Activated gamma-delta T cell (primary cell): ENCODE measurements at places on chromosomes 7 and 10.

- no peak for DNase-seq
Measured at GRCh38 chr7:4299431-4299830, 382.7 kb upstream of the FOXK1 start.

DNA sequence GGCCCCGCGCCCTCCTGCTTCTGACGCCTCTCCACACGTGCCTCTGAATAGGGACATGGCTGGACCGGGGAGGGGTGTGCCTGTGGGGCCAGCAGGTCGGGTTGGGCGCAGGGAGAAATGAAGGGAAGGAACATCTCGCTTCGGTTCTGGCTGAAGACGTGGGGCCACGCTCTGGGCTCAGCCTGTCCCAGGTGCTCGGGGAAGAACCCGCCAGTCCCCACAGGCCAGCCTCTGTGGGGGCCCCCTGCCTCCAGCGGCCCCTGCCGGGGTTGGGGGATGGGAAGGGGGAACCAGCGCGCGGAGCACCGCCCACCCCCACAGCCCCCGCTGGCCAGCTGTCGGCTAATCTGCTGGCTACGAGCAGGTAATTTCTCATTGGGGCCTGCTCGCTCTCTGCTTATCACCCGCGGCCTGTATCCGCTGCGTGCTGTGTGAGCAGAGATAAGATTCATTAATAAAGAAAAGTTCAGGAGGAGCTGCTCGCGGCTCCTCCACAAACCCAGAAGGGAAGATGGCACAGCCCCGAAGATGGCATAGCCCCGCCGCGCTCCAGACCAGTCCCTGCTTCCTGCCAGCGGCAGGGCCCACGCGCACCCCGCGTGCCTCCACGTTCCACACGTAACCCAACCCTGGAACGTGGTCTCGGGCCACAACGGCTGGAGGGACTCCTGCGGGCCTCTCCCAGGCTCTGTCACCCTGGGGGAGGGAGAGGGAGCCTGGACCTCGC lies 186.2 kb downstream of the ELFN1 start:
- no peak for DNase-seq

DNA sequence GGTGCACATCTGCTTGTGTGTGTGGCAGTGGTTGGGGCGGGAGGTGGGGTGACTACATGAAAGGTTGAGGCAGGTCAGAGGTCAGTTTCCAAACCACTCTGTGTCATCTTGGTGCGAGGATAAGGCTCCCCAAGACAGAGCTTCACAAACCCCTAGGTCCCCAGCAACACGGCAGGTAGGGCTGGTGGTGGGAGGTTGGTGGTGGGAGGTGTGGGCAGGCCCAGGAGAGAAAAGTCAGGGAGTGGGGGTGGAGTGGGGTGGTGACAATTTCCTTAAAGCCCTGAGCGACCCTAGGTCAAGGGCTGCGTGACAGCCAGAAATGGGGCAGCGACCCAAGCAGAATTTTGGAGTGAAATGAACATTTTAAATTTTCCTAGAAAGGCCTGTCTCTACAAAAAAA lies 1.6 kb upstream of the STRA8 start:
- no peak for DNase-seq

DNA sequence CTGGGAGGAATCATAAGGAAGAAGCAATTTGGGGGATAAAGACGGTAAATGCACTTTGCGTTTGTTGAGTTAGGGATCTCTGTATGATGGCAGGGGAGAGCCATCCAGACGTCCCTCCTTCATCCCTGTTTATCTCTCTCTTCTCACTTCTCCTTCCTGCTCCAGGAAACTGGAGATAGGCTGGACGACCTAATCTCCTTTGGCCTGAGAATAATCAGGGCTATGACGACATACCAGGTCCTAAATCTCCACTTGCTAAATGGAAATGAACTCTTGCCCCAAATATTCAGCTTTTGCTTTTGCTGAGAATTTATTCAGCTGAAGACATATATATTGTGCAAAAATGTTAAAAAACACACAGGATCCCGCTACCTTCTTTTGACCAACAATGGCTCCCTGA lies 182.9 kb upstream of the INHBA start:
- DNase-seq: no peak

GRCh38 chr10:88810196-88810961 lies 7.8 kb downstream of the LIPM start:
- no peak for DNase-seq

GRCh38 chr7:20359341-20359963 lies 28.8 kb downstream of the ITGB8 start:
- no peak for DNase-seq

DNA sequence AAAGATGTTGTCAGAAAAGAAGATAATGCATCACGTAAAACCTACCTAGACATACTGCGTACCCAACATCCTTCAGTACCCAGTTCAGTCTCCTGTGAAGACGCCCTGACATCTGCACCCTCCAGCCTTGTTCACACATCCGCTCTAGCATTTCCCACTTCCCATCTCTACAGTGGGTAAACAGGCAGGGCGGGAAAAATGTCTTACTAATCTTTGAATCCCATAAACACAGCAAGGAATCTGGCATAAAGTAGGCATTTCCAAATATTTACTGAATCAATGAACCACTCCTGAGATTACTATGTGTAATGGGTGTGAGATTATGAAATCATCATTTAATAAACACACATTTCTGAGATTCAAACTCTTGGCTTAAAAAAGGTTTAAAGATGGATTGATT lies 132.8 kb downstream of the GLI3 start:
- no peak for DNase-seq

DNA sequence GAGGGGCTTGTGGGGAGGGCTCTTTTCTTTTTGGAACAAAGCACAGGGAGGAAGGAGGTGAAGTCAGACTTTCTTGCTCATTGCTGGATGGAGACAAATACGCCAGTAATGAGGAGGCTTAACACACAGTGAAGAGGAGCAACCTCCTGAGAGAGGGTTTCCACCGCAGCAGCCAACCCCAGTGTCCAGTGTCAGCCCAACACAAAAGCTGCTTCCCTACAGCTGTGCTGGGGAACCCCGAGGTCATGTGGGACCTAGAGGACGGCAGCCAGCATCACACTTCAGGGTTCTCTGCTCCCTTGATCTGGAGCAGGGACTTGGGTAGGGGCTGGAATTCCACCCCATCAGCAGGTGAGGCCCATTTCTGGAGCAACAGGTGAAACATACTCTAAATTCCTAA lies 7.7 kb downstream of the BLNK start:
- DNase-seq: no peak

DNA sequence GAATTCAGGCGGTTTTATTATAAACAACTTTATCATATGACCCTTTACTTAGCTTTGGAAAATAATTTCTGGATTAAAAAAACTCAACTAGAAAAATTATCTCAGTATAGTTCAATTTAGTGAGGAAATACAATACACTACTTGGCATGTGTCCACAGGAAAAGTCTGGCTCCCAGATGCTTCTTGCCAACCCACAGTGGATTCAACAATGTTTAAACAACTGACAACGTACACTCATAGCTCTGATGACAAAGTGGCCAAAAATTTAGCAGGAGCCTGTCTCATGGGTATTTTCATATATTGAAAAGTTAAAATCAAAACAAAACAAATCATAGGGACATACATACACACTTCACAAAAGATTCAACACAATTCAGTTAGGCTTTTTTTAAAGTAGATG lies 158.8 kb downstream of the SKAP2 start:
- DNase-seq: no peak

DNA sequence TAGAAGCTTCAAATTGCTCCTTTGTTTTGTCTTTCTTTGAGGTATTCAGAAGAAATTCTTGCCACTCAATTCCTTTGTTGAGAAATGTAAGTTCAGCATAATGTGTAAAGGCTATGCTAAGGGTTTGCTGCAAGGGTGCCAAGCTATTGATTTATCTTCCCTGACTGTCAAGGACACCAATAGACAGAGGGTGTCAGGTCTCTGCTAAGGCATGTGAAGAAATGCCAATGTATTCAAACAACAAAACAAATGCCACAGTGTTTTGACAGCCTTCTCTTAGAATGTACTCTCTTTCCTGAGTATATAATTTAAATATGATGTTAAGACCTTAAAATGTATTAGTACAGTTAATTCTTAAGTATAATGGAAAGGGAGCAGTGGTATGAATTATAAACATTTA lies 62.4 kb downstream of the LRGUK start:
- no peak for DNase-seq

DNA sequence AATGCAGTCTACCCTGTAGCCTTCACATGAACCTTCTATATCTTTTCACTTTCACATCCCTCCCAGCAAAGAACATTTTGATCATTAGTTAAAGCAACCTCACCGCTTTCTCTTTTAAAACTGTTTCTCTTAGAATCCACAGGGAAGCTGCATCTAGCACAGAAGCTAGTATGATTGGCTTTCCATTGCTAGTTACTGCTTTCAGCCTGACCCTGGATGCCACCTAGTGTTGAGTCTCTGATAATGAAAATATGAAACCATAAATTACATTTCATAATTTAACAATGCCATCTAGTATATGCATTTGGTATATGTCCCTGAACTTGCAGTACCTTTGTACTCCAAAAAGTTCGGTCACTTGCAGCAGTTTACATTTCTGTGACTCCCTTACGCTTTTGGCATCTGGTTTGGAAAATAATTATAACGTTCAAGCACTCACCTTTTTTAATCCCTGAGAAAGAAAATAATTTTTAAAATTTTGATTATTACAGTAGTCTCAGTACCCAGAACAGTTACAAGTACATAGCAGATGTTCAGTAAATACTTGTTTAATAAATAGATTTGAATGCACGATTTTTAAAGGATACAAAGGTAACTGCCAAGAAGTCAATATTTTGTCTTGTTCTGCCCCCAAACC lies 22.7 kb downstream of the CISD1 start:
- no peak for DNase-seq

- DNase-seq: no peak
Measured at GRCh38 chr7:132083126-132083525, 493.1 kb downstream of the PLXNA4 start.

DNA sequence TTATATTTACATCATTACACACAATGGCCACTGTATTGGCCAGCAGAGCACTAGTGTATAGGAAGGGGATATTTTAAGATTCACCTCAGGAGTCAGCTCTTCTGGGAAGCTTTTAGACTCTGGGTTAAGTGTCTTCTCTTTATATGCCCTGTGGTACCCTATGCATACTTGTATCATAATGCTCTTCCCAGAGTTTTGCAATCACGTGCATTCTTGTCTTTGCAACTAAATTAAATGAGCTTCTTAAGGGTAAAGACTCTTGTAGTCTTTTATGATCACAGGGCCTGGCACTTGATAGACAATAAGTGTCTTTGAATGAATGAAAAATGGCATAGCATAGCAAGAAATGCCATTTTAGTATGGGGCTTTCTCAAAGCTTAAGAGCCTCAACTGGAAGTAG lies 35.4 kb upstream of the ARMS2 start:
- DNase-seq: no peak

DNA sequence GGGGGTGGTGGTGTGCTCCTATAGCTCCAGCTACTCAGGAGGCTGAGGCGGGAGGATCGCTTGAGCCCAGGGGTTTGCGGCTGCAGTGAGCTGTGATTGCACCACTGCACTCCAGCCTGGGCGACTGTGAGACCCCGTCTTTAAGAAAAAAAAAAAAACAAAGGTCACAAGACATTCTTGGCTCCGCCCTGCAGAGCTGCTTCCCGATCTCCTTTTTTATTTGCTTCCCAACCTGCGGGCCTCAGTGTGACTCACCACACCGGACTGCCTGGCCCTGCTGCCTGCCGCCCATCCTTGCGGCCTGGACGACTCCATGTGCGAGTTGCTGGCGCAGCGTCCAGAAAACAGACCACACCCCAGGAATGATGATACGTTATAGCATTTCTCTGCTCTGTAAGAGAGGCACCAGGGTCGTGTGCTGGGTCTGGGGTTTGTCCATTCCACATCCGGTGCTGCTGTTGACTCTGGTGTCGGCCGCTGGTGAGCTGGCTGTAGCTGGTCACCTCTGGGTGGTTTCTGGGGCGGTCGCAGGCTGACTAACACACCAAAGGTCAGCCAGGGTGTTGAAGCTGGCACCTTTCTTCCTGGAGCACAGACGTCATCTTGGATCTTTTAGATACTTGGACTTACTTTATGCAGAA lies 123.6 kb downstream of the TCF7L2 start:
- DNase-seq: no peak

DNA sequence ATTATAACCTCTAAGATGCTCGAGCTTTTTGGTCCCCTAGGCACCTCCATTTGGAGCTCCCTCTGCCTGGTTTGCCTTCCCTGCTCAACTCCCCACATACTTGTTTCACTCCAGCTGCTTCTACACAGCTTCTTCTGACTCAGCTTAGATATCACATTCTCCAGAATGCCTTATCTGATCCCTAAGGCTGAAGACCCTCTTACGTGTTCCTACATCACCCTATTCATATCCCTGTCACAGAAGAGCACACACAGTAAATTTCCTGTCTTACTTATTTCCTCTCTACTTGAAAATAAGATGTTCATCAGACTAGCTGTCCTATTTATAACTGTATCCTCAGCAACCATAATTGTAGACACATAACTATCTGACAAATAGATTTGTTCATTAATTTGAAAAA lies 61.3 kb upstream of the RNF148 start:
- DNase-seq: no peak

- no peak for DNase-seq
Measured at GRCh38 chr7:19437446-19437845, 271.4 kb downstream of the POLR1F start.
